Esophagus mucosa (tissue), 1 donor: ENCODE measurements at places on chromosomes 2 and 18. TPM values are rescaled to one million over a fixed set of nuclear protein-coding genes. Genes with fewer than 3 reads are reported as not detected.

GRCh38 chr2:108591163-108591562, 56.9 kb downstream of the LIMS1 start:
- ATAC-seq: no peak

DNA sequence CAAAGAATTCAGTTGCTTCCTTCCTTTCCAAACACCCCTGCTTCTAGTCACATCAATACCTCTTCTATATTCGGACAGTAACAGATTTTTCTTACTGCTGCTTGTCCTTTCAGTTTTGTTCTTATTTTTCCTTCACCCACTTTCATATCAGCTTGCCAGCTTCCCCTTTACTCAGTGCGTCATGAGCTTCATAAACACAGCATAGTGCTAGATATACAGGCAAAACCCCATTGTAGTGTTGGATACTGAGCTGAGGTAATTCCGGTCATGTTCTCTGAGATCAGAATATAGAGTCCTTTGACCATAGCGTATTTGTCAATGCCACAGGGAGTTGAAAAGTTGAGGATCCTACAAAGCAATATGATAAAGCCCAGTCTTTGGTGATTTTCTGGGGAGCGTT, 2.4 kb downstream of the FARP2 start:
- no peak for ATAC-seq

GRCh38 chr18:58929206-58929605, 64.5 kb downstream of the ZNF532 start:
- no peak for ATAC-seq

GRCh38 chr2:63124218-63124617, 73.6 kb downstream of the OTX1 start:
- peak; percentile 82 for ATAC-seq

DNA sequence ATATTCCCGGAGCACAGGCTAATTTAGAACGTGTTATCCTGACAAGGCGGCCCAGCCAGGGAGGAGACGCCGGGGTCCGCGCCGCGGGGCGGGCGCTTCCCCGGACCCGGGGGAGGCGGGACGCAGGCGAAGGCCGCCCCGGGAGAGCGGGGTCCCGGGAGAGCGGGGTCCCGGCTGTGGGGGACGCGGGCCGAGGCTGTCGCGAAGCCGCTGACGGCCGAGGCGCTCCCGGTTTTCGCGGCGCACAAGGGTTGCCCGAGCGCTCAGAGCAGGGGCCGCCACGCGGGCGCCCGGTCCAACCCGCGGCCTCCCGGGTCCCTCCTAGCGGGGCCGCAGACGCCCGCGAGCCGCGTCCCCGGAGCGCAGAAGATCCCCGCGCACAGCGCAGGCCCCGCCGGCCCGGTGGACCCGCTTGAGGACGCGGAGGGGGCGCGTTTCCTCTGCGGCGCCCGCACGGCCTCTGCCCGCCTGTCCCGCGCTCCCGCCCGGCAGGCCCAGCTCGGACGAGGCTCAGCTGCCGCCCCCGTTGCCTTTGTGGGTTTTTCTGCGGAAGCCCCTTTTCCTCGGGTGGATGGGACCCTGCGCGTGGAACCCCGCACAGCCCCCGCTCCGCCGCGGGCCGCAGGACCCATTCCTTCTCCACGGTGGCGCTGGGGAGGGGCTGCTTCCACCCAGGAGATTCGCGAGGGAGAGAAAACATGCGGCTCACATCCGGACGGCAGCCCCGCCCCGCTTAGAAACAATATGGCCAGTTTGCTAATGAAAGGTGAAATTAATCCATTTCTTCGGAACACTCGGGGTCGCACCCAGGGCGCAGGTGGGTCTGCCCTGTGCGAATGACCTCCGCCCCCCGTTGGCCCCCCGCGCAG, 9.6 kb upstream of the KCNG2 start:
- ATAC-seq: no peak

- no peak for ATAC-seq
Measured at GRCh38 chr2:121836611-121837010, 81.2 kb downstream of the TSN start.

DNA sequence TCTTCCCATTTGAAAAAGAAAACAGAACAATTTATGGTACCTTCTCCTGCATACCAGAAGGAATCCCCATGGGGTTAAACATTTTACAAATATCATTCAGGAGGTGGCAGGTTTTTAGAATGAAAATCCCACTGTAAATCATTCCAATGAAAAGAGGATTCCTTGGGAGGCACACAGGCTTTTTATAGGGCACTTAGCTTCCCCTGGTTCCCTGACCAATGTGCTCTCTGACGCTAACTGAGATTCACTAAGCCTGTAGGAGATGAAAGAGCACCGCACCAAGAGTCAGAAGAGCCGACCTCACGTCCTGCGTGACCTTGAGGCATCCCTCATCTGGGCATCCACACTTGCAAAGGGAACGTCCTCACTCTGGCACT, 82.5 kb downstream of the CMPK2 start:
- no peak for ATAC-seq

DNA sequence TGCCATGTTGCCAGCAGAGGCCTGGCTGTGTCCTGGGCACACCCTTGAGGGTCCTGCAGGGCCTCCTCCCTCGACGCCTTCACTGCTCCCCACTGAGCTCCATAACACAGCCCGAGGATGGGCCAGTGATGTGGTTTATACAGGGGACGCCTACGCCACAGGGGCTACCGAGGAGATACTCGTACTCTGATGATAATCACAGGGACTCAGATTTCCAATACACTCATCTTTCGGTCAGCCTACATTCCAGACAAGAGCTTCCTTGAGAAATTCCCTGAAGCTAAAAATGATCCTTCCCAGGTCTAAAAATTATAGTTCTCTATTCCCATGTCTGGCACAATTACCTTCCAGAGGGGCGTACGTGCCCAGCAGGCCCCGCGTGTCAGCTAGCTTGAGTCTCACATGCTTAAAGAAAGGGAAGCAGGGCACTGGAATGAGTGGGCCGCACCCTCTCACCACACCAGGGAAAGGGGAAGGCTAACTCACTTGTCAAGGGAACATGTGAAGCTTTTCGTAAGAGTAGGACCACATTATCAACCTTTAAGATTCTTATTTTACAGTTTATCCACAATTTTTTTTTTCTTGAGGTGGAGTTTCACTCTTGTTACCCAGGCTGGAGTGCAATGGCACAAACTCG, 159.5 kb upstream of the NDUFV2 start:
- ATAC-seq: no peak

DNA sequence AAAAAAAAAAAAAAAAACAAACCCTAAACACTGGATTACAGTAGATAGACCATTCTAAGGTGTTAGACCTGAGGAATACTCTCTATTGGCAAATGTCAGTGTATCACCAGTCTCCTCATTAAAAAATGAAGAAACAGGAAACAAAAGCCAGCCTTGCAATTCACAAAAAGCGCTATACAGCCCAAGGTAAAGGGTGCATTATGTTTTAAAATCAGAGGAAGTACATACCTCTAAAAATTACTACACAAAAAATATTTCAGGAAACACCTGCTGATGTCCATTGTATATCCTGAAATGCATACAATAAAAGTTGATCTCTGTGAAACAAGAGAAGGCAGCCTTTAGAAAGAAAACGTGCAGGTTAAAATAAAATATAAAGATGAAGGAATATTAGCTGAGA, 54.9 kb upstream of the TSPYL6 start:
- ATAC-seq: no peak

- ATAC-seq: no peak
Measured at GRCh38 chr18:58803978-58804377, 60.7 kb upstream of the ZNF532 start.

DNA sequence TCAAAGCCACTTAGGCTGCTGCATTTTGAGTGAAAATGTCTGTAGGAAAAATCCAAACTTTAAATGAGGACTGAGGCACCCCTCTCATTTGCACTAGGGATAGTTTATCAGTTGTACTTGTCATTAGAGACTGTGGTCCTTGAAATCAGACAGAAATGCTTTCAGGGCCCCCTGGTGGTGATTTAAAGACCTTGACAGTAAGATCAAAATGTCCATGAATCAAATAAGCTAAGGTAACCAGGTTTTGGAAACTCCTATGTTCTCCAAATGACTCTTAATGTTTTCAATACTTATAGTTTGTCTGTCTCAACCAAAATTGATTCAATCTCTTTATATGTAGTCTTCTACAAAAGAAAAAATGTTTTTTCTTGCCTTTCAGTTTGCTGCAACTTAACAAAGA, 28.8 kb upstream of the DDX18 start:
- no peak for ATAC-seq

GRCh38 chr2:102788885-102789260, 27.0 kb downstream of the TMEM182 start:
- ATAC-seq: no peak

DNA sequence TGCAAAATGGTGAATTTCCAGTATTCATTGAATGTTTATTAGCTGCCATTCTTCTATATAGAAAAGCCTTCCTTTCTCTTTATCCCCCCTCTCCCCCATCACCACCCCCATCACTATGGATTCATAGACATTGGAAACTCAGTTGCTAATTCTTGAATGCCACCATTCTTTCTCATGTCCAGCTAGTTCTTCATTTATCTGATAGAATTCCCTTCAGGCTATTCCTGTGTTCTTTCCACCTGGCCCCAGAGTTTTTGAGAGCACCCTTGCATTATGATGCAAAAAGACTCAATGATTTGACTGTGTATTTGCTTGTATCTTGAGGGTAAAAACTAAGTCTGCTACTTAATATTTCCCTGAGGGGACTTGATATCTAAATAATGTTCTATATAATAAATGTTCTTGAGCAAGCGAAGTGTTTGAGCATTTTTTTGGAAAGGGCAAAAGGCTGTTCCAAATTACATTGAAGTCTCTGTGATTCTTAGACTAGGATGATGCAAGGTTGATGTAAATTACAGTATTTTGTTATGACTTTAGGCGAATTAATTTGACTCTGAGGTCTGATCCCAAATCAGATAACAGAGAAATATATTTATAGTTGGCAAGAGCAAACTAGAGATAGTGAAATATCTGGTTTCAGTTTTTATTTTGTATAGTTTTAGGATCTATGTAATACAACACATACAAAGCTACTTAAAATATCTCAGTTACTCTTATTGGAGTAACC, 18.8 kb upstream of the SOS1 start:
- no peak for ATAC-seq

DNA sequence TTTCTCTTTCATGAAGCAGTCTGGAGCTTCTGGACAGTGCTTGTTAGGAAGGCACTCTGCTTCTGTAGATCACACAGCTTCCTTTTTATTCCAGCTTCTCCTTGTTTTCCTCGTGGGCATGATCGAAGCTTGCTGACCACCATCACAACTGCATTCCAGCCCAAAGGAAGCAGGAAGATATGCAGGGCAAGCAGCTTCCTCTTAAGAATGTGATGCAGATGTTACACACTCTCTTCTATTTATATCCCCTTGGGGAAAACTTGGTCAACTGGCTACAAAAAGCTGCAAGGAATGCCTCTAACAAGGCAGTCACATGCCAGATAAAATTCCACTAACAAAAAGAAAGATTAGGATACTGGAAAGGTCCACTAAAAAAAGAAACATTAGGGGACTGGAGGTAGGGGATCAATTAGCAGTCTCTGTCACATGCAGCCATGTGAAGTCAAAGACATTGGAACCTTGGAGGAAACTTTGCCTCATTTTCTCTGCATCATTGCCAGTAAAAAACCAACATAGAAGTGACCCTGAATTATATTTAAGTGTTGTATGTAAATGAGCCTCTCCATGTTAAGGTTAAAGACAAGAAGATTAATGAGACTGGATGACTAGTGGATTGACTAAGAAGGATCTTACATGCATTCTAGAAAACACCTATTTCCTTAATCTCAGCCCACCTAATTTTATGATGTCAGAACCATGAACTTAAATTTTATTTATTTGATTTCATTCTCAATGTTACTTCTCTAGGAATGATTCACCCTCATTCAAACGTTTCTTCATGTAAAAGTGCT, 98.3 kb downstream of the NAB1 start:
- ATAC-seq: no peak

GRCh38 chr2:54030806-54031205, 60.0 kb upstream of the PSME4 start:
- no peak for ATAC-seq

GRCh38 chr2:202693503-202693902, 58.7 kb downstream of the FAM117B start:
- peak; percentile 34 for ATAC-seq

DNA sequence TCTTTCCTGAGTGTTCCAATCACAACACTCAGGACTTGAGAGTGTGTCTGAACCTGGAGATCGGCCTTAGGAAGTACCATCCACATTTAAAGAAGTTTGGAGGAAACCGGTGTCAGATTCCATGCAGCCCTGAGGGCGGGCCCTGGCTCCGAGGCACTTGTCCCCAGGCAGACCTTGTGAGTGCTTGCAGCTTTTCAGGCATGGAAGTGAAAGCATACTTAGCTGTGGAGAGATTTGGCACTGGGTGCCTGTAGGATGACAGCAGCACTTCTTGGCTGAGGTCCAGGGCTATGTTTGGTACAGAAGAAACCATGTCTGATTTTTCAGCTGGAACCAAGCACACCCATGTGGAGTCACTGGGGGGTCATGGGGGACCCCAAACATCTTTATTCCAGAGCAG, 230.8 kb downstream of the SEPTIN10 start:
- ATAC-seq: peak; percentile 39

DNA sequence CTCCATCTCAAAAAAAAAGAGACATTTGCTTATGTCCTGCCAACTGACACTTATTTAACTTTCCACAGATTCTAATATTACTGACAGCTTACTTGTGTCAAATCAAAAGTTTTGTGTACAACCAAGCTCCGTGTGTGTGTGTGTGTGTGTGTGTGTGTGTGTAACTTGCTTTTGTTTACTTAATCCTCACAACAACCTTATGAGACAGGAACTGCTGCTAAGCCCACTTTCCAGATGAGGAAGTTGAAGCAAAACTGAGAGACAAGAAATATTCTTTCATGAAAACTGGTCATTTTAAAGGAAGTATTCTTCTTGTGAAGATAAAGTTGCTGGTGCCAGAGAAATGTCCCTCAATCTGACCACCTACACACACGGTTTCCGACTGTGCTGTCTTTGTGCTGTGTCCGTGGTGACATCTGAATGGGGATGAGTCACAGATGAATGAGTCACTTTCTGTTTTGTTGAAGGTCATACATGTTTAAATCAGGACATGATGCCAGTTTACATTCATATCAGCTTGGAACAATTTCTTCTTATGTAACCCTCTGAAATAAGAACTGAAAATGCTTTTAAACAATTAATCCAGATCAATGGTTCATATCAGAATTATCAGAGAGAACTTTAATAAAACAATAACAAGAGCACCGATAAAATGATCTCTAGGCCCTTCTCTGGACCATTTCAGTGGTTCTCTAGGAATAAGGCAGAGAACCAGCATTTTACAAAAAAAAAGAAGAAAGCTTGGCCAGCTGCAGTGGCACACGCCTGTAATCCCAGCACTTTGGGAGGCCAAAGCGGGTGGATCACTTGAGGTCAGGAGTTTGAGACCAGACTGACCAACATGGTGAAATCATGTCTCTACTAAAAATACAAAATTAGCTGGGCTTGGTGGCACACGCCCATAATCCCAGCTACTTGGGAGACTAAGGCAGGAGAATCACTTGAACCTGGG, 95.5 kb downstream of the THNSL2 start:
- ATAC-seq: peak; percentile 53

ASXL3 gene
- 0.32 TPM for total RNA-seq

MYO5B gene
- total RNA-seq: 29.6 TPM

CCDC68 gene
- total RNA-seq: 1.5 TPM

GPR55 gene
- 0.20 TPM for total RNA-seq

RASGRP3 gene
- total RNA-seq: 4.3 TPM
